SJCRH30 (cell line): ENCODE measurements at places on chromosomes 16 and 17. TPM values are rescaled to one million over a fixed set of nuclear protein-coding genes. Genes with fewer than 3 reads are reported as not detected.

KPNA2 gene
- total RNA-seq = 325 and 342 TPM in 2 replicates

CCL13 gene
- not detected in 2 replicates for total RNA-seq

SPDYE4 gene
- total RNA-seq = not detected in 2 replicates

TP53TG3B gene
- not detected in 2 replicates for total RNA-seq

FBXL19 gene
- 14.2 and 14.4 TPM in 2 replicates for total RNA-seq

HOXB2 gene
- 5.9 and 7.6 TPM in 2 replicates for total RNA-seq

YBX2 gene
- total RNA-seq = not detected in 2 replicates

TNFSF12 gene
- total RNA-seq = not detected in 2 replicates

KRTAP3-2 gene
- total RNA-seq = not detected in 2 replicates

GNG13 gene
- total RNA-seq = not detected in 2 replicates

FZD2 gene
- total RNA-seq = 16.0 and 18.2 TPM in 2 replicates

ZP2 gene
- total RNA-seq = not detected in 2 replicates

CHST4 gene
- total RNA-seq = 0.61 and 0.71 TPM in 2 replicates

IL21R gene
- total RNA-seq = 3.8 and 4.6 TPM in 2 replicates

GRCh38 chr16:15576960-15577958, 65.7 kb downstream of the MARF1 start:
- no peaks in the 10 kb centered on the region for H3K4me1 ChIP-seq
- H3K27me3 ChIP-seq = no peaks in the 10 kb centered on the region
- peaks cover 18% of the 10 kb centered on the region for H3K36me3 ChIP-seq
- no peak overlapping the region for H3K27ac ChIP-seq
- DNase-seq = peak; percentile 28

DNA sequence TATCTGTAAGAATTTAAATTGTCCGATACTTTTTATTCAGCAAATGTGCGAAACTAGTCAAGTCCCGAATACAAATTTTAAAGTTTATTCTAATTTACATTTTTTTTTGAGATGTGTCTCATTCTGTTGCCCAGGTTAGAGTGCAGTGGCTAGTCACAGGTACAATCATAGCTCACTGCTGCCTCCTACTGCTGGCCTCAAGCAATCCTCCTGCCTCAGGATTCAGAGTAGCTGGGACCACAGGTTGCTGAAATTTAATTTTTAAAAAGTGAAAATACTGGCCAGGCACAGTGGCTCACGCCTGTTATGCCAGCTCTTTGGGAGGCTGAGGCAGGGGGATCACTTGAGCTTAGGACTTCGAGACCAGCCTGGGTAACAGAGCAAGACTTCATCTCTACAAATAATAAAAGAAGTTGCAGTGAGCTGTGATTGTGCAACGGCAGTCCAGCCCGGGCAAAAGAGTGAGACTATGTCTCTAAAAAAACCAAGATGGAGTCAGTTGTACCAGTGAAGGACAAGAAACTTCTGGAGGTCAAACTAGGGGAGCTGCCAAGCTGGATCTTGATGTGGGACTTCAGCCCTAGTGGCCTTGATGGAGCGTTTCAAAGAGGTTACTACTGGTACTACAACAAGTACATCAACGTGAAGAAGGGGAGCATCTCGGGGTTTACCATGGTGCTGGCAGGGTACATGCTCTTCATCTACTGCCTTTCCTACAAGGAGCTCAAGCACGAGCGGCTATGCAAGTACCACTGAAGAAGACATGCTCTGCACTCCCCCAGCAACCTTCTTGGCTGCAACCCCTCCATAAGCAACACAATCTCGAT, 5.6 kb downstream of the POLG2 start:
- H3K4me1 ChIP-seq = no peaks in the 10 kb centered on the region
- H3K27me3 ChIP-seq = no peaks in the 10 kb centered on the region
- no peak overlapping the region for H3K4me3 ChIP-seq
- peak; percentile 22 for DNase-seq

GRCh38 chr16:86306811-86307513, 203.4 kb upstream of the FOXF1 start:
- H3K27ac ChIP-seq = no peak overlapping the region
- no peaks in the 10 kb centered on the region for H3K4me1 ChIP-seq
- H3K27me3 ChIP-seq = no peaks in the 10 kb centered on the region
- H3K36me3 ChIP-seq = no peaks in the 10 kb centered on the region

GRCh38 chr17:65542610-65543009, 18.8 kb downstream of the AXIN2 start:
- H3K36me3 ChIP-seq = peaks cover 22% of the 10 kb centered on the region
- H3K4me3 ChIP-seq = no peak overlapping the region
- H3K27me3 ChIP-seq = no peaks in the 10 kb centered on the region
- no peak for DNase-seq

- no peak overlapping the region for H3K4me3 ChIP-seq
- H3K27me3 ChIP-seq = no peaks in the 10 kb centered on the region
- no peaks in the 10 kb centered on the region for H3K36me3 ChIP-seq
- peak; percentile 65 for DNase-seq
- peaks cover 29% of the 10 kb centered on the region for H3K4me1 ChIP-seq
- peak overlapping the region; percentile 7; the same call in 1 of the 2 replicates for H3K27ac ChIP-seq
Measured at GRCh38 chr16:46746821-46747776, 1.0 kb downstream of the MYLK3 start.

DNA sequence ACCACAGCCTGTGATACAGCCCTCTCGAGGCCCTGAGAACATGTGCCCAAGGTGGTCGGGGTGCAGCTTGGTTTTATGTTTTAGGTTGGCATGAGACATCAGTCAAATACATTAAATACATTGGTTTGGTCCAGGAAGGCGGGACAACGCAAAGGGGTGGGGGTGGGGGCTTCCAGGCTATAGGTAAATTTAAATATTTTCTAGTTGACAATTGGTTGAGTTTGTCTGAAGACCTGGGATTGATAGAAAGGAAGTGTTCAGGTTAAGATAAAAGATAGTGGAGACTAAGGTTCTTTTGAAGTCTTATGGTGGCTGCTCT, 1.2 kb upstream of the ZKSCAN2 start:
- no peak overlapping the region; the same call in 1 of the 2 replicates for H3K27ac ChIP-seq
- H3K4me1 ChIP-seq = no peaks in the 10 kb centered on the region
- peak overlapping the region; percentile 84 for H3K4me3 ChIP-seq
- no peaks in the 10 kb centered on the region for H3K36me3 ChIP-seq
- no peaks in the 10 kb centered on the region for H3K27me3 ChIP-seq

- H3K4me1 ChIP-seq = no peaks in the 10 kb centered on the region
- peaks cover 48% of the 10 kb centered on the region for H3K36me3 ChIP-seq
- no peak overlapping the region for H3K27ac ChIP-seq
Measured at GRCh38 chr17:50381920-50382319, 8.9 kb downstream of the EME1 start.

GRCh38 chr16:24051125-24051524, 205.0 kb upstream of the CACNG3 start:
- H3K4me3 ChIP-seq = no peak overlapping the region
- no peak overlapping the region for H3K27ac ChIP-seq
- H3K27me3 ChIP-seq = no peaks in the 10 kb centered on the region
- H3K36me3 ChIP-seq = no peaks in the 10 kb centered on the region
- H3K4me1 ChIP-seq = no peaks in the 10 kb centered on the region
- DNase-seq = no peak

DNA sequence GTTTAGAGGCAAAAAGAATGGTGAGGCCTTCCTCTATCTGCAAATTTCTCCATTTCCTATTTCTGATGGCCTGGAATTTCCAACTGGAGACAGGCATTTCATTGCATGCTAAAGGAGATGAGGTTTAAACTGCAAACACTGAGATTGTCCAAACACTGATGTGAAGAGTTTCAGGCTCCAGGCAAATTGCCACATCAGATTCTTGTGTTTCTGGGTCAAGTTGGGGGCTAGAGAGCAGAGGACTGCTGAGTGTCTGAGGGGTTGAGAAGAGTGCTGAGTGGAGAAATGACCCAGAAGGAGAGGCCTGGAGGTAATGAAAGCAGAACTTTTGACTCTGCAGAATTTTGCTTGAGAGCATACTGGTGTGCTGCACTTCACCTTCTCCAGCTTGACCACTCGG, 216.7 kb upstream of the MPHOSPH6 start:
- DNase-seq = no peak
- H3K4me3 ChIP-seq = no peak overlapping the region
- H3K27ac ChIP-seq = no peak overlapping the region
- H3K27me3 ChIP-seq = no peaks in the 10 kb centered on the region
- H3K4me1 ChIP-seq = no peaks in the 10 kb centered on the region

DNA sequence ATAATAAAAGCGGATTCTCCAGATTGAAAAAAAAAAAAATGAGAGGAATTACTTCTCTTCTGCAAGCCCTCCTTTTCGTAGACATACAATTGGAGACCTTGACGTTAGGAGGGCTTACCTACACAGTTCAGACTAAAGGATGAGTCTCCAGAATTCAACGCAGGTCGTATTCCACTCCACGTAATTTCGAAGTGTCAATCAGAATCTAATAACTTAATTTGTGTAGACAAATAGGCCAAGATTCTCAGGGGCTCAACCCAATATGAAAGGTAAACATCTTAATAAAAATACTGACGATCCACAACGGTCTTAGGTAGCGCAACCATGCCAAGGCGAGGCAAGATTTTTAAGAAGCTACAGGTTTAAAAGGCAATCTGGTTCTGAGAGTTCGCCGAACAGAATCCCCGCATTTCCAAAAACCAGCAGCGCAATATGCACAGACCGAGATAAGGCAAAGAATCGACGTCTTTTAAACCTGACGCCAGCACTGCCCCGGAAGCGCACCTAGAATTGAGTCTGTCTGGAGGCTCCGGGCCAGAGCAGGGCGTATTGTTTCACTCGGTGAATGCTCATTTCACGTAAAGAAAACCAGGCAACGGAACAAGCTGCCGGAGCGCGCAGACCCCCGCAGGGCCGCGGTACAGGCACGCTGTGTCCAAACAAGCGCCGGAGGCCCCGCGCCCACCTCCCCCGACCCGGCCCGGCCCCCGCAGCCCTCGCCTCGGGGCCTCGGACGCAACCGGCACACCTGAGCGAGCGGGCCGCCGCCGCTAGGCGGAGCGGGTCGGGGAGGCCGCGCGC, 623 bp downstream of the MBTPS1 start:
- DNase-seq = peak; percentile 33
- H3K36me3 ChIP-seq = no peaks in the 10 kb centered on the region
- H3K27me3 ChIP-seq = no peaks in the 10 kb centered on the region
- peak overlapping the region; percentile 36; the same call in 1 of the 2 replicates for H3K27ac ChIP-seq
- H3K4me3 ChIP-seq = peak overlapping the region; percentile 94

DNA sequence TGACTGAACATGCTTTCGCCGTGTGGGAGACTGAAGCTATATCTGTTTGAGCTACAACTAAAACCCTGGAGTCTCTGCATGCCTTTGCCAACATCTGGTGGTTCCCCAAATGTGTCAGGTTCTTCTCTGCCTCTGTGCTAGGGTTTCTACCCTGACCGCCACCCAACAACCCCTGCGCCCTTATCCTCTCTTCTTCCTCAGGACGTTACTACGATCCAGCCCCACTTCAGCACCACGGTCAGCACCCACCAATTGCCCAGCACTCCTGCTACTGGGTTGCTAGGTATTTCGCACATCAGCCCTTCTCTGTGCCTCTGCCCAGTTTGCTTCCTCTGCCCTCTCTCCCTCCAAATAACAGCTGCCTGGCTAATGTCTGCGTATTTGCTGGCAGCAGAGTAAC, 106.3 kb upstream of the HSBP1 start:
- H3K27ac ChIP-seq = no peak overlapping the region
- H3K36me3 ChIP-seq = no peaks in the 10 kb centered on the region
- peak; percentile 63 for DNase-seq
- H3K27me3 ChIP-seq = no peaks in the 10 kb centered on the region

GRCh38 chr17:9239793-9240658, 218.7 kb downstream of the NTN1 start:
- H3K27me3 ChIP-seq = no peaks in the 10 kb centered on the region
- H3K4me3 ChIP-seq = peak overlapping the region; percentile 52
- DNase-seq = peak; percentile 24
- H3K27ac ChIP-seq = peak overlapping the region; percentile 80
- peaks cover 30% of the 10 kb centered on the region for H3K4me1 ChIP-seq

- H3K4me1 ChIP-seq = no peaks in the 10 kb centered on the region
- no peaks in the 10 kb centered on the region for H3K36me3 ChIP-seq
- H3K27ac ChIP-seq = no peak overlapping the region
- no peak overlapping the region for H3K4me3 ChIP-seq
- no peak for DNase-seq
Measured at GRCh38 chr16:50547340-50548124, 664 bp upstream of the NKD1 start.

GRCh38 chr16:81832801-81833547, 53.9 kb downstream of the PLCG2 start:
- DNase-seq = no peak
- no peak overlapping the region for H3K27ac ChIP-seq
- no peak overlapping the region for H3K4me3 ChIP-seq
- no peaks in the 10 kb centered on the region for H3K36me3 ChIP-seq
- H3K27me3 ChIP-seq = no peaks in the 10 kb centered on the region

GRCh38 chr17:44539673-44540072, 17.6 kb upstream of the FZD2 start:
- no peaks in the 10 kb centered on the region for H3K36me3 ChIP-seq
- no peak for DNase-seq
- H3K27me3 ChIP-seq = no peaks in the 10 kb centered on the region
- no peak overlapping the region for H3K27ac ChIP-seq
- peaks cover 32% of the 10 kb centered on the region for H3K4me1 ChIP-seq
- H3K4me3 ChIP-seq = no peak overlapping the region

DNA sequence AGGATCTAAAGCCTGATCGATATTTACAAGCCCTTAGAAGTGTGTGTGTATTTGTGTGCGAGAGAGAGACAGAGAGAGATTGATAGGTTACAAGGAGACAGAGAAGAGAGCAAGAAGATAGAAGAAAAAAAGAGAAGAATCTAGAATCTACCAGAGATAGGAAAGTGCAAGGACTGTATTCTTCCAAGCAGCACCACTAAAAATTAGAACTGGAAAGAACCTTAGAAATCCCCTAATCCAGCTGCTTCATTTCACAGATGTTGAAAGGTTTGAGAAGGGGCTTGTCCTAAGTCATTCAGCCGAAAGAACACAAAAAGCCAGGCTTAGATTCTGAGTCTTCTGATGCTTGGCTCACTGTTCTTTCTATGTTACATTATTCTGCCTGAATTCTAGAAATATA, 92.2 kb downstream of the HS3ST3A1 start:
- H3K4me1 ChIP-seq = no peaks in the 10 kb centered on the region
- DNase-seq = no peak
- no peaks in the 10 kb centered on the region for H3K27me3 ChIP-seq
- H3K4me3 ChIP-seq = no peak overlapping the region

DNA sequence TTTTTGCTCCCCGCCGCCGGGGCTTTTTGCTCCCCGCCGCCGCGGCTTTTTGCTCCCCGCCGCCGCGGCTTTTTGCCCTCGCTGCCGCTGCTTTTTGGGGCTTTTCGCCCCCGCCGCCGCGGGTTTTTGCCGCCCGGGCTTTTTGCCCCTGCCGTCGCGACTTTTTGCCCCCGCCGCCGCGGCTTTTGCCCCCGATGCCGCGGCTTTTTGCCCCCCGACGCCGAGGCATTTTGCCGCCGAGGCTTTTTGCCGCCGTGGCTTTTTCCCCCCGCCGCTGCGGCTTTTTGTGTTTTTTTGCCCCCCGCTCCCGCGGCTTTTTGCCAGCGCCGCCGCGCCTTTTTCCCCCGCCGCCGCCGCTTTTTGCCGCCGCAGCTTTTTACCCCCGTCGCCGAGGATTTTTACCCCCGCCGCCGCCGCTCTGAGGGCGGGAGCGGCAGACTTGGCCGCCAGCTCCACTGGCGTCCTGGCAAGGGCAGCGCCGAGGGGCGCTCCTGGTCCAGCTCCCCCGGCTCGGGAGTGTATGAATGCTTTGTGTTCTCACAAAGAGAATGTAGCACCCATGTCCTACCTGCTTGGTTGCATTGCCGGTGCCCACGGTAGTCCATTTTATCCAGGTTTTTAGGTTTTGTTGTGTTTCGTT, 151.7 kb downstream of the KCNJ18 start:
- H3K4me1 ChIP-seq = no peaks in the 10 kb centered on the region
- no peaks in the 10 kb centered on the region for H3K36me3 ChIP-seq
- H3K27ac ChIP-seq = no peak overlapping the region
- DNase-seq = no peak

- H3K4me1 ChIP-seq = peaks cover 6% of the 10 kb centered on the region; the same call in 1 of the 2 replicates
- DNase-seq = no peak
- H3K27ac ChIP-seq = no peak overlapping the region
- no peaks in the 10 kb centered on the region for H3K27me3 ChIP-seq
- H3K4me3 ChIP-seq = no peak overlapping the region
Measured at GRCh38 chr17:38402897-38403296, 25.4 kb upstream of the ARHGAP23 start.
